Dorsolateral prefrontal cortex (tissue), 122 donors: ENCODE measurements at places on chromosomes 2 and 18.

DNA sequence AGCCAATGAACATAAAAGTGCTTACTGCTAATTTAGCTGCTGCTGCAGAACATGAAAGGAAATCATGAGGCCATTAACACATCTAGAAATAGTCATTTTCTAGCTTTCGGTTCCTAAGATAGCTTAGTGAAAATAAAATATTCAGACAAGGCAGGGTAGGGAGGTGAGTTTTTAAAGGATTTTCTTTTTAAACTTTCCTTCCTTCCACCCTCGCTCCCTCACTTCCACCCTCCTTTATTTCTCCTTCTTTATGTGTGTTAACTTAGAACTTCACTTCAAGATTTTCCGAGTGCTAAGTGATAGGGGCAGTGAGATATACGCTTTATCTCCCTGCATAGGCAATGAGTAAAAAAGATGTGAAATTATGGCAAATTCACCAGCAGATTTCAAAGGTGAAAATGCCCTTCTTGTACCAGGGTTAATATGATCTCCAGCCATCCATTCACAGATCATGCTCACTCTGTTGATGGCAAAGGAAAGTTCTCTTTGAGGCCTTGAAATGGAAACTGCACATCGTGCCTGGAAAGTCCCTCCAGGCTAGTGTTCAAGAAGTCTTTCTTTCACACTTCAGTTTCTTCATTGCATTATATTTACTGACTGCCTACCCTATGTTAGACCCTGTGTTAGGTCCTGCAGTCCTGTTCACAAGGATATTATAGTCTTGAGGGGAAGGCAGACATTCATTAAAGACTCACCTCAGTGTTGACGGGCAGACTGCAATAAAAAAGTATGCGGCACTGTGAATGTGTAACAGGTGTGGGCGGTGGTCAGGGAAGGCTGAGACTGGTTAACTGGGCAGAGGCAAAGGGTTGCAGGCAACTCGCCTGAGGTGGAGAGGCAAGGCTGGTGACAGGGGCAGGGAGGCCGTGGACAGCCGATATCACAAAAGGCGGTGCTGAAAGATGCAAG lies 200.8 kb downstream of the PLCL1 start:
- no peak for DNase-seq

- DNase-seq, result no peak
Observed at GRCh38 chr2:231795525-231796327, 9.5 kb downstream of the COPS7B start.

GRCh38 chr2:44954447-44954888 lies 13.0 kb downstream of the SIX3 start:
- DNase-seq, result no peak

DNA sequence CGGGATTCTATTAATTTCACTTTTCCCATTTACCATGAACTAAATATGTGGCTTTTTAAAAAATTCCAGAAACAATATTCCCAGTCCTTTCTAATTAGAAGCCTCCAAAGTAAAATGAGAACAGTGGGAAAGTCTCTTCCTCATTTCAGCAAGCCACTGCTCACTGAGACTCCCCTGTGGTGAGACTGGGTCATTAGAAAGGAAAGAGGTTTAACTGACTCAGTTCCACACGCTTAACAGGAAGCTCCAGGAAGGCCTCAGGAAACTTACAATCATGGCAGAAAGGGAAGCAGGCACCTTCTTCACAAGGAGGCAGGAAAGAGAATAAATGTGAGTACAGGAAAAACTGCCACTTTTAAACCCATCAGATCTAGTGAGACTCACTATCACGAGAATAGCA lies 258.9 kb upstream of the CHAC2 start:
- DNase-seq, result no peak

DNA sequence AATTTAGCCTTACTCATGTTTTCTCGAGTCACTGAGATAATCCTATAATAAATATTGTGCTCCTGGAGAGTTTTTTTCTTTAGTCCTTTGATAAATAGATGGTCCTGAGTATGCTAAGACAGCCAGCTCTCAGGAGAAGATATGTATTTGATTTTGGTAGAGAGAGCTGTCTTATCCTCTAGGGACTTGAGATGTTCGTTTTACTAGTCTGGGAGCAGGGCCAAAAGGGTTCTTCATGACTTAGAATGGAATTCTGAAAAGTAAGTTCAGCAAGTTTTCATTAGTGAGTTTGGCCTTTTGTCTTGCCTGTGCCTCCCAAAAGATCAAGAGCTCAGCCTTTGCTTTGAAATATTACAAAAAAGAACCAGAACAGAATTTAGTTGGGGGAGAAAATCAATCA lies 246.7 kb downstream of the BABAM2 start:
- DNase-seq, result no peak

DNA sequence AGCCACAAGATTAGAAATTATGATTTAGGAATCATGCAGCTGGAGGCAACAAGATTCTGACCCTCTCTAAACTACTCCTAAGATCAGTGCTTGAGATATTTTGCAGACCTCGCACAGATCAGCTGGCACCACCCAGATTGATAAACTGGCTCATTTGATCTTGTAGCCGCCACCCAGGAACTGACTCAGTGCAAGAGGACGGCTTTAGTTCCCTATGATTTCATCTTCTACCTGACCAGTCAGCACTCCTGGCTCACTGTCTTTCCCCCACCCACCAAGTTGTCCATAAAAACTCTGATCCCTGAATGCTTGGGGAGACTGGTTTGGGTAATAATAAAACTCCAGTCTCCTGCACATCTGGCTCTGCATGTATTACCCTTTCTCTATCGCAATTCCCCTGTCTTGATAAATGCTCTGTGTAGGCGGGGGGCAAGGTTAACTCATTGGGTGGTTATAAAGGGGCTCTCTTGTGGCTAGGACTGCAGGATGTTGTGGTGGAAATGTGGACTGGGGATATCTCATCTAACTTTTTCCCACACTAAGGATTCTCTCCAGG lies 96.1 kb downstream of the ARL6IP6 start:
- DNase-seq, result no peak

GRCh38 chr2:128313931-128314347 lies 4.7 kb downstream of the HS6ST1 start:
- peak; percentile 3 for DNase-seq

DNA sequence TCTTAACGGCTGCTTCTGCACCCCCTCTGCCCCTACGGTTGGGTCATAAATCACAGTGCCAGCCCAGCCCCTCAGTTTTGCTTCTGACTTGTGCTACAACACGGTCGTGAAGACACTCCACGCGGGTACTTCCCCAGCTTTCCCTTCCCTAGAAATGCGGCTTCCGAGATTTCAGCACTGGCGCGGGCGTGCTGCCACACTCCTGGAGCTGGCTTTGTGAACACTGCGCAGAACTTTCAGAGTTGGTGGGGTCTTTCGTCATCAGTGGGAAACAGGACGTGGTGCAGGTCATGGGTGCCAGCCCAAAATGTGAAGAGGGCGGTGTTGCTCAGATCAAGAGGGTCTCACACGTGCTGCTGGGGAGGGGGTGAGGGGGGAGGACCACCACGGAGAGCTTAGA lies 733.0 kb upstream of the SALL3 start:
- no peak for DNase-seq
